ENCODE measurements at places on chromosomes 3 and 15.

GRCh38 chr3:188584162-188584529, 430.2 kb downstream of the LPP start:
- DNase-seq, result no peak

- no peak for DNase-seq
Measured at GRCh38 chr15:84844964-84845363, 27.8 kb downstream of the ALPK3 start.

DNA sequence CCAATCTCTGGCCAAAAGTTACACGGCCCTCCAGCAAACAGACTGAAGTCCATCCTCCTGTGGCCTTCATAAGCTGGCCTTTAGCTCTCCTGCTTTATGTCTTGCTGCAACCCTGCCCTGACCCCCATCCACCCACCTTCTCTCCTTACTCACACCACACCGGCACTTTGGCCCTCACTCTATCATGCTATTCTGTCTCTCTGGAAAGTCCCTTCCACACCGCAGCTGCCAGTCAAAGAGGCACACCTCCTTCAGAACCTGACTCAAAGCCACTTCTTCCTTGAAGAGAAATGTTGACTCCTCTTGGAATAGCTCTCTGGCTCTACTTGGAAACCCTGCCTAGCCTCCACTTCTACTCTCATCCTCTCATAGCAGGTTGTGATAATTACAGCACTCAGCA, 4.5 kb downstream of the GPR156 start:
- DNase-seq, result no peak

DNA sequence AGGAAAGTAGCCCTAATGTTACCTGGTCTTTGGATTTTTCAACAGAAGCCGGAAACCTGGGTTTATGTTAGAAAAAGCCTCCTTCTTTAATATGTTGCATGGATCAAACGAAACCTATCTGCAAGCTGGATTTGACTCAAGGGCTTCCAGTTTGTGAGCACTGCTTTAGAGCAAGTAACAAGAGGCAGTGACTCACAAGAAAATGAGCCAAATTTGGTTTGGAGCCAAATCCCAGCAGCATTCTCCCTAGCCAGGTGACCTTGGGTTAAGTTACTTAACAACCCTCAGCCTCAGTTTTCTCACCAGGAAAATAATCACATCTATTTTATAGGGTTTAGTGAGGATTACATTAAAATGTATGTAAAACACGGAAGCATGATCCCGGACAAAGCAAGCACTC, 215.2 kb upstream of the PRICKLE2 start:
- no peak for DNase-seq

- DNase-seq, result no peak
Measured at GRCh38 chr15:76803049-76803571, 102.0 kb downstream of the SCAPER start.

GRCh38 chr3:193894121-193894863, 241.7 kb upstream of the HES1 start:
- no peak for DNase-seq

- no peak for DNase-seq
Measured at GRCh38 chr3:39149498-39150147, 3.8 kb downstream of the CSRNP1 start.

DNA sequence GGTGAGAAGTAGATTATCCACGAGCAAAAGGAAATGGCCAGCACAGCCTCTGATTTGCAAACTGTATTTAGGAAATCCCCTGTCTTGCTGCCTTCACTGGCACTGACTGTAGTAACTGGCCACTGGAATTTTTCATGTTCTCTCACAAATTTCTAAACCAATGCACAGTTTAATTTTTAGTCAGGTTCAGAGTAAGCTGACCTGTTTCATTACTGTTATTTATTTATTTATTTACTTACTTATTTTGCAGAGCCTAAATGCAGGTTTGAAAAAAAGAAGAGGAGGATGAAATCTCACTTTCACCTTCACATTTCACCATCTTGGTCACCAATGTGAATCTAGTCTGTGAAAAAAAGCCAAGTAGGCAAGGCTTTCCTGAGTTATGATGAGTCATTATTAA, 291.0 kb downstream of the PLOD2 start:
- no peak for DNase-seq

- DNase-seq, result no peak
Measured at GRCh38 chr3:115623044-115623868, at the start of gene GAP43. Gene GAP43, plus strand, starts transcription at chr3:115623510. Its CDS starts 180 bp downstream, at chr3:115623690.

- DNase-seq, result no peak
Measured at GRCh38 chr15:101050623-101051290, 131.6 kb downstream of the LRRK1 start.

DNA sequence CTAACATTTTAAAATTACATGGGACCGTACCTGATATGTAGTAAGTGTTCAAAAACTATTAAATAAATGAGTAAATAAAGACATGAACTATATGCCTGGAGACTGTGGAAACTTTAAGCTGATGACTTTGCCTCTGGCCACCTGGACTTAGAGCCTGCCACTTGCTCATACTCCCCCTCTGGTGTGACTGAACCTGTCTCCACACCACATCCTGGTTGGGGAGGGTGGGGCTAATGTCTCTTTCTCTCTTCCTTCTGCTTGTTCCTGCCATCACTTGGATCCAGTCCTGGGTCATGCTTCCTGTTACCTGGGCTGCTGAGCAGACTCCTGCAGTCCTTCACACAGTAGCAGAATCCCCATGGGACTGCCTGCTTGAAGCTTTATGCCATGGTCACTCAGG, 8.2 kb upstream of the TMEM158 start:
- DNase-seq, result no peak

GRCh38 chr3:42712688-42713372, 10.2 kb upstream of the HHATL start:
- no peak for DNase-seq

DNA sequence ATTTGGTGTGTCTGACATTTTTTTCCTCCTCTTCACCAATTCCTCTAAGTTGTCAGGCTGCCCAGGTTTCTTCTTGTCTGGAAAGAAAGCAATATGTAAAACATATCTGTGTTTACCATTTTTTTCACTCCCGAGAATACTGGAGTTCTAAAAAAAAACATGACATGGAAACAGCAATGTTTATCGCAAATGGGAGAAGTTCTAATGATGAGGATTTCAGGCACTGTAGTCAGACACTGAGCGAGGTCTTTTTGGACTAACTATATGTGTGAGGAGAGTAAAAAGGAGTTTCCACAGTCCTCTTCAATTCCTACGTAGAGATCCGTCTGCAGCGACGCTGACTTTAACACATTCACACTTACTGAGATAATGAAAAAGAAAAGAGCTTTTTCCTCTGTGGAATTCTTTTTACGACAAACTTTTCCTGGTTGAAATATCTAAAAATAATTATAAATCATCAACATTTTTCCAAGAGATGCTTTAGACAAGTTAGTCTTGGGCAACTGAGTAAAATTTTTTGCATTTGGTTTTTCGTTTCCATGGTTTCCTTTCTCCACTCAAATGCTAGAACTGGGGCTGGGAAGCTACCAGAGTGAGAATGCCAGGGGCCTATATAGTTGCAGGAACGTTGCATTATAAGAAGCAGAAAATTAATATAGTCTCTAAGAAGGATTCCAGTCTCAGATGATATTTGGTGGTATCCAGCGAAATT, 8.4 kb upstream of the SETMAR start:
- DNase-seq, result no peak

DNA sequence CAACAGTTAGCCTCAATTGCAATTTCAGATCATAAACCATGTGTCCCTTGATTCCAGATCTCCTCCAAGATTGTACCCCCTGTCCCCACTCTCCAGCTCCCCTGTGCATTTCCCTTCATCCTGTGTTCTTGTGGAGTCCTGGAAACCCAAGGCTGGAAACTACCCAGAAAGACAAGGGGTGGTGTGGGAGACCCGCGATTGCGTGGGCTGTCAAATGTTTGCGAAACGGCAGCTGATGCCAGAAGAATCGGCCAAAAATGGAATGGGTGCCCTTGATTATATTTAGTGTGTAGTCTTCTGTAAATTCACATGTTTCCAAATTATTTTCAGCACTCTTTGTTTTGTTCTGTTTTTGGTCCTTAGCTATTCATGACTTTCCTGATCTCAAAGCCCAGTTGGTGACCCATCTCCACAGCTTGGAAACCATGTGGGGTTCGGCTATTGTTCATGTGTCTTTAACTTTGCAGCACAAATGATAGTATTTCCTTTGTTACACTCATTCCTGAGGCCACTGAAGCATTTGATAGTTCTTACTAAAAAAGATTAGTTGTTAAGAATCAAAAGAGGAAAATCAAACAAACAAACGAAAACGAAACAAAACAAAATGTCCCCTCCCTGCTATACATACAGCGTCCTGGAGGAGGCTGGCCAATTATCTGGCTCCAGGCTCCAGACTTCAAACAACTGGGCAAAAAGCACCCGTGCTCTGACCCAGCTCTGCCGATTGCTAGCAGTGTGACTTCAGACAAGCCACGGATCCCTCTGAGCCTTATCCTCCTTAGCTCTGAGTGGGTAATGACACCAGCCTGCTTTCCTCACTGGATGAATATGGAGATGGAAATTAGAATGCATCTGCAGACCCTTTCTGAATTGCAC, 120.9 kb downstream of the CACNA2D3 start:
- no peak for DNase-seq

- no peak for DNase-seq
Measured at GRCh38 chr3:129445471-129445870, 5.4 kb downstream of the IFT122 start.

DNA sequence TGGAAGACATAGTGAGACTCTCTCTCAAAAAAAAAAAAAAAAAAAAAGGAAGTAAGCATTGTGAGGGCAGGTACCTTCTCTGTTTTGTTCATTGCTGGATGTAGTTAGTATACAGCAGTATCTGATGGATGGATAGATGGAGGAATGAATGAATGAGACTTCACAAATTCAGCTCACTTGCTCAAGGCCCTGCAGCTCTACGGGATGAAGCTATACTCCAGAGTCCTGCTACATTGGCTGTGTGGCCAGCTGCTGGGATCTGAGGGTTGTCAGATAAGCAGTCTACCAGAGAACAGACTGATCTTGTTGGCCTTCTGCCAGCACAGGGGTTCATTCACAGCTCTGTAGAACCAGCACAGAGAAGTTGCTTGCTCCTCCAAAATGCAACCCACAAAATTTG, 35.0 kb downstream of the MLH1 start:
- no peak for DNase-seq

- no peak for DNase-seq
Measured at GRCh38 chr15:90322538-90322937, 29.5 kb upstream of the ZNF774 start.

GRCh38 chr3:33975463-33975862, 177.0 kb downstream of the PDCD6IP start:
- no peak for DNase-seq

GRCh38 chr15:80904998-80905397, 84.6 kb downstream of the MESD start:
- DNase-seq, result no peak

DNA sequence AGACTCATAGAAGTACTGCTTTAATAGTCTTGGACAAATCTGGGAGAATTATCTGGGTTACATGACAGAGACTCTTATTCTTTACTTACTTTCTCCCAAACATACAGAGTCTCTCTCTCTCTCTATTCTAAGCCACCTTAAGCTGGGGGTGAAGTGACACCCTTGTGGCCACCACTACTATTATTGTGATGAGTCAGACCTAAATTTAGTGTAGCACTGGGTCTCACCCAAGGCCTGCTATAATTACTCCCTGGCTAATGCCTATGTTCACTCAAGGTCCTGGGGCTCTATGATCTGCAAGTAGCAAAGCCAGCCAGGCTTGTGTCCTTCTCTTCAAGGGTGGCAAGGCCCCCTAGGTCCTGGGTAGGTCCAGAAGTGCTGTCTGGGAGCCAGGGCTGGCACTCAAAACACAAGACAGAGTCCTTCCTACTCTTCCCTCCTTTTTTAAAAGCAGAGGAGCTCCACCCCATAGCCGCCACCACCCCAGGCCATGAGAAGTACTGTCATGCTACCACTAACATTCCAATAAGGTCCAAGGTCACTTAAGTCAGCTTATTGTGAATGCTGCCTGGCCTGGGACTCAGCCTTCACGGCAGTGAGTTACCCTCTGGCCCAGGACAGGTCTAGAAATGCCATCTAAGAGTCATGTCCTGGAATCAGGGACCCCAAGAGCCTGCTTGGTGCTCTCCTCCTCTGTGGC, 183.6 kb downstream of the POLQ start:
- DNase-seq, result no peak

DNA sequence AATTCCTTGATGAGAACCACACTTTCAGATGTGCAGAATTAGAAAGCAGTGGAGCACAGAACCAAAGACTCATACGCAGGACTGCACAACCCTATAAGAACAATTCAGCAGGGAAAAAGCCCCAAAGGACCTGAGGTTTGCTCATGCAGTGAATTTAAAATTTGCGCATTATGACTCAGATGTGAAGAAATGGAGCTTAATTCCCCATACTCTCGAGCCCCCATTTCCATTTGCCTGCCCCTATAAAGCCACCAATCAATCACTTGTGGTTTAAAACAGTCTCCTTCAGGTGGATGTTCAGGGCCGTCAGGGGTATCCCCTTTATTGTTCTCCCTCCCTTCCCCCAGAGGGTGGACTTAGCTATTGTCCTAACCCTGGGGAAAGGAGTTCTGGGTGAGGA, 221.2 kb downstream of the IGSF11 start:
- no peak for DNase-seq

DNA sequence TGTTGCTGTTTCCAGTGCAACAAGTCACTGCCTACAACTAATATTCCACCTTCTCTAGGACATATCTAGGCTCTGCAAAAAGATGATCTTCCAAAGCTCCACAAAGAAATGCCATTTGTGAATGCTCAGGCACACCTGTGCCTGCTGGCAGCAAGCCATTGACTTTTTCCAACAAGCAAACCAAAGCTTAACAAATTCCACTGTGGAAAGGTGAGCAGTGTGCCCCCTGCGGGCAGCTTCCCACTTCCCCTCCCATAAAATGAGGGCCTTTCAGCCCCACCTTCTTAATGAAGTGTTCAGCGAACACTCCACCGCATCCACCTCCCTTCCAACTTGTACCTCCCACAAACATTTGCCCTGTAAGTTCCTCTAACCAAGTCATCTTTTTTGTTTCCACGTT, 157.5 kb upstream of the SLC24A5 start:
- no peak for DNase-seq

- DNase-seq, result no peak
Measured at GRCh38 chr3:134315286-134316106, 58.8 kb downstream of the AMOTL2 start.

GRCh38 chr3:145259166-145259880, 901.7 kb downstream of the PLOD2 start:
- DNase-seq, result no peak

GRCh38 chr15:66588537-66588936, 22.7 kb upstream of the LCTL start:
- no peak for DNase-seq

DNA sequence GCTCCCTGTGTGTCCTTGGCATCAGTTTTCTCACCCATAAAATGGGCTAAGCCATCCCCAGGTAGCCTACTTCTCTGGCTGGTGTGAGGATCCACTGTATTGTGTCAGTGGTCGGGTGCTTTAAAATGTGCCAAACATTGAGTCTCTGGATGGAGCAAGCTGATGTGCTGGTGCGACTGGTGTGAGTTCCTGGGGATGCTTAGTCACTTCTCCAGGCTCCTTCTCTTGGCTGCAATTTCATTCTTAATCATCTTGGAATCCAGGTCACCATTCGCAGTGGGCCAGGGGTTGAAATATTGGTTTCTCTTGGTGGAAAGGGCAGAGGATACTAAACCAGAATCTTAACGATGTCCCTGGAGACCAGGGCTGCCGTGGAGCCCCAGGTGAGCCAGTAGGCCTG, 29.3 kb downstream of the SCN5A start:
- DNase-seq, result no peak

GRCh38 chr3:194828116-194828515, 142.4 kb downstream of the FAM43A start:
- DNase-seq, result no peak

All from stimulated activated CD8-positive, alpha-beta memory T cell treated with anti-CD3 and anti-CD28 coated beads, Interleukin-4, amount 100 ng/mL, for 1 hour (primary cell).